Activated CD4-positive, alpha-beta T cell treated with anti-CD3 and anti-CD28 coated beads, Interleukin-2, Interleukin-4, amounts not matched to agents 100 ng/mL and 50 ng/mL, durations not matched to agents 16 hours and 8 hours (primary cell): ENCODE measurements at places on chromosomes 16 and 17.
A peak's percentile ranks its signal among the peaks of the same experiment; 100 is the strongest.

DNA sequence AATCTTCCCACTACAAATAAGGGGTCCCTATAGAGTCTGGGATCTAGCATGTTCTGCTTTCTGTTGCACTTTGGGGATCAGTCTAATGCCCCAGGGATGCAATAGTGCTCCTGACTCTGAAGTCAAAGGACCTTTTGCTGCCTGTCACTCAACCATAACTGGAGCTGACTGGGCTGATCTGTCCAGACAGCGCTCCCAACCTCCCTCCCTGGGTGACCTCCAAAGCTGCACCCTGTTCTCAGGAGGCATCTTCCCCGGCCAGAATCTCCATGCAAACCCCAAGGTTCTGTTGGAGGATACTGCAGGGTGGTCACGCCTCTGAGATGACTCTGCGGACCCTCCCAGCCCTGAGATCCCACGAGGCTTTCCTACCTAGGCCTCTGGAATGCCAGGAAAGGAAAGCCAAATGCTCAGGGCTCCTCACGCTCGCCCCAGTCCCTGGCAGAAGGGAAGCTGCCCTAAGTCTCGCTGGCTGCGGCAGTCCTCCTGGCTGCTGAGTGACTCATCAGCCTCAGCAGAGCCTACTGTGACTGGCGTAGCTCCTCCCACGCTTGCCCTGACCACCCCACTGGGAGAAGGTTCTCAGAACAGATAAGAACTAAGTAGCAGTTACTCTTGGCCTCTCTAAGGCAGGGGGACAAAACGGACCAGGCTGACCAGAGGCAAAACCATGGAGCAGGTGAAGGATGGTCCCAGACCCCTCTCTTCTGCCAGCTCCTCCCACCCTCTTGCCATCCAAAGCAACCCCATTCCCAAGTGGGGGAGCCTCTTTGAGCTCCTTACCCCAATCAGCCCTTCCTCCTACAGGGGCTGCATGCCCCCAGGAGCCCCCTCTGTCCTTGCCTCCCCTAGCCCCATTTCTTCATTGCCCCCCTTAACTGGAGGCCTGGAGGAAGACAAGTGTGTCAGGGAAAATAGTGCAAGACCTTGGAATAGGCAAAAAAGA lies 124.1 kb upstream of the TNRC6C start:
- peak; percentile 74 for DNase-seq

DNA sequence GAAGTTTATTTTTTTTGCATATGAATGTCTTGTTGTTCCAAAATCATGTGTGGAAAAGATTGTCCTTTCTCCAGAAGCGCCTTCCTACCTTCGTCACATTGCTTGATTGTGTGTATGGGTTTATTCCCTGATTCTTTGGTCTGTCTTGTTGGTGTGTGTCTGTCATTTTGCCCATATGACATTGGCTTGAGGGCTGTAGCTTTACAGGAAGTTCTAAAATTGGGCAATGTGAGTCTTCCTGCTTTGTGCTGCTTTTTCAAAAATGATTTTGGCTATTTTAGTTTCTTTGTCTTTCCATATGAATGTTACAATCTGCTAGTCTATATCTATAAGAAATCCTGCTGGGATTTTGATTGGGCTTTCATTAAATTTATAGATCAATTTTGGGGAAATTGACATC lies 217.2 kb downstream of the SNX29 start:
- no peak for DNase-seq

DNA sequence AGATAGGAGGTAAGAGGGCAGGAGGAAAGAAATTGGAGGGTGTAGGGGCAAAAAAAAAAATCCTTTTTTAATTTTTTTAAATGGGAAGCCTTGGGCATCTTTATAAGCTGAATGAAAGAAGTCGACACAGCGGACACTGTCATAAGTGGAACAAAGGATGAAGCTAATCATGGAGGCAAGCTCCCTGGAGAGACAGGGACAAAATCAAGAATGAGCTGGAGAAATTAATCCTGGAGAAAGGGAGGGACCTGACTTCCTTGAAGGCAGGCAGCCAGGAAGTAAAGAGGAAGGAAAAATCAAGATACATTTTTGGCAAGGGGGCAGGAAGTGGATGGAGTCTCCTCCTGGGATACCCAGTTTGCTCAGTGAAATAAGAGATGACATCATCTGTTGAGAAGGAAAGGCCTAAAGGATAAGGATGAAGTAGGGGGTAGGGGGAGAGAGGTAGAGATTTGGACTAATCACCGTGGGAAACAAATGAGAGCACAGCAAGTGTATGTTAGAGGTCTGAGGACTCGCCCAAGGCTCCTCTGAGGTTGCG lies 179.3 kb downstream of the SLC39A11 start:
- no peak for DNase-seq

- DNase-seq = no peak
These were observed 2.7 kb downstream of the WDR59 start for GRCh38 chr16:74982256-74982655.

GRCh38 chr16:80015566-80015965 lies 415.0 kb upstream of the MAF start:
- no peak for DNase-seq

DNA sequence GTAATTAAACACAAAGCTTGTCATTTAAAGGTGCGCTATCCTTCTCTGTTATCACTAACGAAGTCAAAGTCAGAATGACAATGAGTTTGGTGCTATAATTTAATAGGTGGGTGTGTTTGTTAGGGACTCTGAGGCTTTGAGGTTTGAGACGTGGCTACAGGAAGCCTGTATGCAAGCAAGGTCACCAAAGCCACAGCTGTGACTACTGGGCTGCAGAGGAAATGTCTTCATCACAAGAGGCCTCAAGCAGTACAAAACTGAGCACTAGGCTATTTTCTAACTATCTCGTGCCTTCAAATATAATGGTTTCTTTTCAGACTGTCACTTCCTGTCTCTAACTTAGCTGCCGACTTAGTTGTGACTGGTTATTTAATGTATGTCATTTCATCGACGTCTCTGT lies 141.2 kb downstream of the AATF start:
- DNase-seq = peak; percentile 70

- DNase-seq = no peak
These were observed 3.2 kb downstream of the PRSS22 start for GRCh38 chr16:2854700-2855309.

- DNase-seq = no peak
These were observed 215.1 kb upstream of the GSE1 start for GRCh38 chr16:85398050-85398451.

- no peak for DNase-seq
These were observed 9.2 kb downstream of the CD300LG start for GRCh38 chr17:43856141-43856540.

DNA sequence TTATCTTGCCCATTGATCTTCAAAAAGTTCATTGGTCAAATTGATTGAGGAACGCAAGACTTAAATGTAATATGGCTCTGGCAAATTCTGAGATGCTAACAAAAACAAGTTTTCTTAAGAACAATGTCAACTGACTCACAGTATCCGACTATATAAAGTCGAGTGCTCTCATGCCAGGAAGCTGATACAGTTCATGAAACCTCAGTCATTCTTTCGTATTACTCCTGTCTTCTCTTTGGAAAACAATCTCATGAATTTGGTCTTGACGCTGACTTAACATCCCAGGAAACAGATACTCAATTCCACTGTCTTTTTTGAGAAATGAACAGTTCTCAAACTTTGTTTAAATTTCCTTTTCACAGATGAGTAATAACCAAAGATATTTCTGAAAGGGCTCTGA lies 704.9 kb downstream of the MAF start:
- peak; percentile 64 for DNase-seq

DNA sequence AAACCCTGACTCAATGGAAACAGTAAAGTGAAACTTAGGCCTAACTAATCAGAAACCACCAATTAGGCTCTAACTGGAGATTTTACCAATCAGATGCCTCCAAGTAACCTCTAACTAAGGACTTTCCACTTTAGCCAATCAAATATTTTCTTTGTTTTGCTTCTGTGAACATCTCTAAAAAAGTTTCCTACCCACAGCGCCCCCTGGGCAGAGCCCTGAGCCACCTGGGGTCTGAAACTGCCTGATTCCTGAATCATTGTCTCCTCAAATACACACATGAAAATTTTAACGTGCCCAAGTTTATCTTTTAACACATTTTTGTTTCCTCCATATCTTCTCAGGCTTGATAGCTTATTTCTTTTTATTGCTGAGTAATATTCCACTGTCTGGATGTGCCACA lies 19.0 kb downstream of the ADAD2 start:
- no peak for DNase-seq

GRCh38 chr17:59688496-59688895 lies 18.7 kb downstream of the PTRH2 start:
- no peak for DNase-seq

GRCh38 chr16:48291303-48291702 lies 44.0 kb upstream of the ABCC11 start:
- DNase-seq = no peak

GRCh38 chr17:61847659-61848058 lies 15.7 kb downstream of the BRIP1 start:
- DNase-seq = no peak

DNA sequence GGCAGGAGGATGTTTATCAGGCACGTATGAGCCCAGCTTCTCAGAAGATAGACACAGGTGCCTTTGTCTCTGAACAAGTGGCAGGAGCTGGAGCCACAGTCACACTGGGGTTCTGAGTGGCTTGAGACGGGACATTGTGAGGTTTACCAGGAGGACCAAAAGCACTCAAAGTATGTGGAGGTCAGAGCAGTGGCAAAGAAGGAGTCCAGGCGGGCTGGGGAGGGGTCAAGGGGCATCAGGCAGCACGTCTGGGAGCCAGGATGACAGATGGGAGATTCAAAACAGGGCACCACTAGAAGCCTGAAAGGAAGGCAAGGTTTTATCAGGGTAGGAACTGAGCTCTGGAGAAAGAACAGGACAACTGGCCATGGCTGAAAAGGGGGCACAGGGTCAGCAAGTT lies 67.2 kb upstream of the MARCHF10 start:
- no peak for DNase-seq

- DNase-seq = no peak
These were observed 449 bp downstream of the SMCR8 start for GRCh38 chr17:18315562-18315922.

DNA sequence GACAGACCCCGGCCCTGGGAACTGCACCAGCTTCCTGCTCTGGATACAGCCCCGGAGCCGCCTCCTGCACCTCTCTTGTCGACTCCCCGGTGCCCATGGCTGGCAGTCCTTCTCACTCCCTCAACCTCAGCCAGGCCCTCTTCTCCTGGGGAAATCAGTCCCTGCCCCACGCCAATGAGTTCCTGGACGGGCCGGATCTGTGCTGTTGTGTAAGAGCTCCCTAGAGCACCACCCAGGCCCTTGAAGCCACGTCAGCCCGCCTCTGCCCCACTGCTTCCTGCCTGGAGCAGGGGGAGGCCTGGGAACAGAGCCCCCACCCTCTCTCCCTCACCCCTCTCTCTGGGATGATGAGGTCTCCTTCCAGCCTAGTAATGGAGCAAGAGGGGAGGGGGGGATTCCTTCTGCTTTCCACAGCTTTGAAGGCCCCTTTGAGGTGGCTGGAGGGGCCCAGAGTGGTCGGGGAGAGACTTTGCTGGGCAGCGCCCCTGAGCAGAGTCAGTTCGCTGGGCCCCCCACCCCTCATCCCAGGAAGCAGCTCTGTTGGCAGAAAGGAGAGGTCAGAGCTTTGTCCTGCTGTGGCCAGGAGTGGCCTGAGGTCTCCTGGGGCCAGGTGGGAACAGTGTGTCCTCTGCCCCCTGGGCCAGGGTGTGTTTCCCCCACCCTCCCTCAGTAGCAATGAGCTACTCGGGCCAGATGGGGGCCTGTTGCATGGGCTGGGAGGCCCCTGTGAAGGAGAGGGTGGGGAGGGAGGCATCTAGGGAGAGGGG lies 3.8 kb downstream of the PRR29 start:
- DNase-seq = no peak

- peak; percentile 32 for DNase-seq
These were observed 44.1 kb downstream of the CRLF3 start for GRCh38 chr17:30780343-30780742.

GRCh38 chr16:79909571-79909970 lies 309.0 kb upstream of the MAF start:
- no peak for DNase-seq

GRCh38 chr16:12673466-12673865 lies 130.2 kb downstream of the CPPED1 start:
- no peak for DNase-seq

GRCh38 chr16:88806491-88807111 lies 3.0 kb downstream of the CDT1 start:
- DNase-seq = no peak

DNA sequence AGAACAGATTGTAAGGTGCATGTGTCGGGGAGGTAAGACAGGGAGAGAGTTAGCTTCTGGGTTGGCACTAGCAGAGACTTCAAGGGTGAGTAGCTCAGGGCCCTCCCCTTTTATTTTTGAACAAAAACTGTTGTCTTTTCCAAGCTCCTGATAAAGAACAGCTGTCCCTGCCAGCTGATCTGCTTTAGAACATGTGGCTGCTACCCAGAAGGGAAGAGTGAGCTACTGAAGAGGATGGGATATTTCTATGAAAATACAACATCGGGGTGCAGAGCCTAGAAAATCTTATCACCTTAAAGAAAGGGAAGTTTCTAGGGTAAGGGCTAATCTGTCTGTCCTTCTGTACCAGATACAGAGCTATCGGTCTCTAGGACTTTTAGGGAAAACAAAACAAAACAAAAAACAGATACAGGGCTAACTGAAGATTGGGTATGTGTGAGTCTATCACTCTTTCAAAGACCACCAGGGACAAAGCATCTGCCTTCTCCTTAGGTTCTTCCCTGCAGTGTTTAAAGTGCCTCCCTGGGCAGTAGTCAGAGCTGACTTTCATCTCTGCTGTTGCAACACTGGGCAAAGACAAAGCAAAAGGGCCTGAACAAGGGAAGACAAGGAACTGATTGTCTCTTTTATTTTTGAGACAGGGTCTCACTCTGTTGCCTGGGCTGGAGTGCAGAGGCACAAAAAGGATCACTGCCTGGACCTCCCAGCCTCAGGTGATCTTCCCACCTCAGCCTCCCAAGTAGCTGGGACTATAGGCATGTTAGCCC lies 5.0 kb upstream of the DHRS13 start:
- DNase-seq = no peak

GRCh38 chr16:72015124-72015523 lies 6.6 kb downstream of the DHODH start:
- no peak for DNase-seq

GRCh38 chr17:59465949-59466307 lies 99.5 kb upstream of the DHX40 start:
- DNase-seq = no peak

- DNase-seq = peak; percentile 76
These were observed 60.4 kb downstream of the SLFN11 start for GRCh38 chr17:35312790-35313711.

- no peak for DNase-seq
These were observed 128.4 kb upstream of the GOT2 start for GRCh38 chr16:58862334-58863021.

GRCh38 chr16:11650641-11651591 lies 17.3 kb upstream of the SNN start:
- no peak for DNase-seq

GRCh38 chr16:84511831-84512230 lies 7.4 kb upstream of the MEAK7 start:
- DNase-seq = no peak

GRCh38 chr16:63069047-63069446 lies 1032.8 kb upstream of the CDH8 start:
- DNase-seq = no peak

DNA sequence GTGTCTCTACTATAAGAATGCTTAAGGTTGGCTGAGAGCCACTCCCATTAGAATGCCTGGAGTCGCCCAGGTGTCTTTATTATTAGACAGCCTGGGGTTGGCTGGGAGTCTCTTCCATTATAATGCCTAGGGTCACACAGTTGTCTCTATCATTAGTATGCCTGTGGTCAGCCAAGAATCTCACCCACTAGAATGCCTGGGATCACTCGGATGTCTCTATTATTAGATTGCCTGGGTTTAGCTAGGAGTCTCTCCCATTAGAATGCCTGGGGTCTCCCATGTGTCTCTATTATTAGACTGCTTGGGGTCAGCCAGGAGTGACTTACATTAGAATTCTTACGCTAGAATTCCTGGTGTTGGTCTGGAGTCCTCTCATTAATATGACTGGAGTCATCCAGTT lies 2255.3 kb downstream of the TP53TG3F start:
- no peak for DNase-seq
